ENCODE measurements at places on chromosomes 11 and 22.

- no peak for DNase-seq
These were observed 96.5 kb downstream of the RRM1 start for GRCh38 chr11:4191031-4191571.

DNA sequence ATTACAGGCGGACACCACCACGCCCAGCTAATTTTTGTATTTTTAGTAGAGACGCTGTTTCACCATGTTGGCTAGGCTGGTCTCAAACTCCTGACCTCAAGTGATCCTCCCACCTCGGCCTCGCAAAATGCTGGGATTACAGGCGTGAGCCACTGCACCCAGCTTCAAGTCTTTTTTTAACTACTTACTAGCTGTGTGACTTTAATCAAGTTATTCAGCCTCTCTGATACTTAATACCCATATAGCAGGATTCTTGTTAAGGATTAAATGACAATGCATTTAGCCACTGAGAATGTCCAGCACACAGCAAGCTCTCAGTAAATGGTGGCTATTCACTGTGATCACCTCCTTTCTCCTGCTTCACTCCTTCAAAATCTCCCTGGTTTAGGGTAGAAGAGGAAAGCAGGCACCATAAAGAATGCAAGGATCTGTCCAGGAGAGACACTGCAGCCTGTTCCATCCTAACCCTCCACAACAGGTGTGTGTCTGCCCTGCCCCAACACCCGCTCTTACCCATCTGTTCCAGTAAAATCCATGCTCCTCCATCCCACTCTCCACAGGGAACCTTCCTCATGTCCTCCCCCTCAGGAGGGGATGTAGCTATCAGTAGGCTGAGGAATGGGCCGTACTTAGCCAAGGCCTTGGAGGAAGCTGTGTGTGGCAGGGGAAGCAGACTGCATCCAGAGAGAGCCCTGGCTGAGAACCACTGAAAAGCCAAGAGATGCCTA is 69.3 kb downstream of the MICAL3 start:
- DNase-seq = no peak

DNA sequence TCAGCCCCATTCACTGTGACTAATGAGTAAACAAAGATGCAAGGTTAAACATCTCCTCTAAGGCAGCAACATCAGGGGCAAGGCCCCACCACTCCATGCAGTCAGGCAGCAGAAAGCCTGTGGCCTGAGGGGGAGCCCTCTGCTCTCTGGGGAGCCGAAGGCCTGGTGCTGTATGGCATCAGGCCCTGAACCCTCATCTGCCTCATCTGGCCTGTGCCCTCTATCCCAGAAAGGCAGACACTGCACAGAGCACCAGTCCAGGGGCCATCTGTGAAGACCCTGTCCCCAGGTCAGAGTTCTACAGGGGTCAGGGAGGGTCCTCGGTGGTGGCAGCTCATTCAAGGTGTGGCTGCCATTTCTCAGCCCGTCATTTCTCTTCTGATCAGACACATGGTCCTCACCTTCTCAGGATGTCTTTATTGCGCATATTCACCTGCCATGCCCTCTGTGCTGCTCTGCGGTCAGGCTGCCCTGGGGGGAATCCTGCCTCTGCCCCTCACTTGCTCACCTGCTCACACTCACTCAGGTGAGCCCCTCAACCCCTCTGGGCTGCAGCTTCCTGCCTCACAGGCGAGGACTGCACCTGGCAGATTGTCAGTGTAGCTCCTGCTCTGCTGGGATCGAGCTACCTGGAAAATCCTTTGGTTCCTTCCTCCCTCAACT is 103.1 kb upstream of the PITPNB start:
- no peak for DNase-seq

DNA sequence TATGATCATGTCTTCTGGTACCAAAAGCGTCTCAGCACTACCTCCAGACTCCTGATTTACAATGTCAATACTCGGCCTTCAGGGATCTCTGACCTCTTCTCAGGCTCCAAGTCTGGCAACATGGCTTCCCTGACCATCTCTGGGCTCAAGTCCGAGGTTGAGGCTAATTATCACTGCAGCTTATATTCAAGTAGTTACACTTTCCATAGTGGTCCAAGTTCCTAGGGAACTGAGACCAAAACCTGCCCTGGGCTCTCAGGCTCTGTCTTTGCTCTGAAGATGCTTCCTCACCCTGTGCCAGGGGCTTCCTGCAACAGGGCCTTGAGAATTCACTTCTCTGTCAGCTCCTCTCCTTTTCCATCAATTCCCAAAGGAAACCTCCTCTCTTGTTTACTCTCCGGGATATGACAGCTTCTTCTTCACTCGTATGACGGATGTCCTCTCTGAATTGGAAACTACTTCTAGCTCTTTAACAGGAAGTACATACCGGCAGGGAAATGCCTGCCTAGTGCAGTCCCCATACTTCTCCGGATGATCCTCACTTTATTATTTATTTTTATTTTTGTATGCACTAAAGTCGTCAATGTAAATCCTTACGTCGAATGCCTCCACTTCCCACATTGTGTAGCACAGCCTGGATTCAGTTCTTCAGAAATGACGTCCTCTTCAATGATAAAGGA is 29.6 kb upstream of the PRAME start:
- no peak for DNase-seq

DNA sequence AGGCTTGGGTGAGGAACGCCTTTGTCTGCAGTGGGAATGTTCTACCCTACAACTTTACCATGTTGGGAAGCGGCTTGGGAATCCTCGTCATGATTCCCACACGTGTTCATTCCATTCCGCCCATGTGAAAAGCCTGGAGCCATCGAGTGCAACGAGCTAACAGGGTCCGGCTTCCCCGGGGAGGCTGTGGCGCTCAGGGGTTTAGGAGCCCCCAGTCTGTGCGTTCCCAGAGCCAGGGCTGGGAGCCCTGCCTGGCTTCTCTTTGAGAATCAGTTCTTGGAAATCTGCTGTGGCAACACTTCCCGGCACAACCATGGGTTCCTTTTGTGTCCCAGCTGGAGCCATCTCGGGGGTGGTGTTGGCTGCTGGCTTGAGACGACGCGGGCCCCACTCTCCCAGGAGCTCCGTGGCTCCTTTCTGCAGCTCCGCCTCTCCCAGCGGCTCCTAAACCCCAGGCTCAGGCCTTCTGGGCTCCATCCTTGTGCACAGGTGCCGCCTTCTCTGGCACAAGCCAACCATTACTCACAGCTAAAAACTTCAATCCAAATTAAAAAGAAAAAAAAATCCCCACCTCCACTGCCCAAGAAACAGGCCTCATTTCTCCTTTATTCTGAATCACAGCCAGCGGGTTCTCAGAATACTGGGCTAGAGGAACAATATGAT is 18.7 kb upstream of the PPFIA1 start:
- no peak for DNase-seq

- DNase-seq = no peak
These were observed 580.5 kb upstream of the CHORDC1 start for GRCh38 chr11:90803366-90803765.

DNA sequence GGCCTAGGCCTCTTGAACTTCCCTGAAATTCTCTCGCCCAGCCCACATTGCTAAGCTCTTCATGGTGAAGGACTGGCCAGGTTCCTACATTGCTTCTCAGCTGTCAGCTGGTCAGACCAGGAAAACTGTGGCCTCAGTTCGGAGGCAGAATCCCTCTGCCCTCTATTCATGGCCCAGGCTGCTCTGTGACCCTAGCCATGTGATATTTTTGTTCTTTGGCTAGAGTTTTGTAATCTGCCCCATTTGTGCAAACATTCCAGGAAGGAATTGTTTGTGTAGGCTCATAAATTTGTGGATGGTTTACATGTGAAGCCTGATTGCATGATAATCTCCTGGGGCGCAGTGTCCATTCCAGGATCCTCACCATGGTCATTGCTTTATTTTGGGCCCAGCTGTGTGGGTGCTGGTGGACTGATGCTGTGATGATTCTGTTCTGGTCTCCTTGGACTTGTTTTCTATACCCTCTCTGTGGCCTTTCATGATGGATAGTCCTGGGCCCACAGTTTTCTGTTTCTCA is 149.1 kb upstream of the E2F8 start:
- DNase-seq = no peak

GRCh38 chr11:46603704-46604308 is 10.0 kb upstream of the AMBRA1 start:
- DNase-seq = no peak

- peak; percentile 23 for DNase-seq
These were observed 547 bp downstream of the PARVG start for GRCh38 chr22:44181033-44181911.

DNA sequence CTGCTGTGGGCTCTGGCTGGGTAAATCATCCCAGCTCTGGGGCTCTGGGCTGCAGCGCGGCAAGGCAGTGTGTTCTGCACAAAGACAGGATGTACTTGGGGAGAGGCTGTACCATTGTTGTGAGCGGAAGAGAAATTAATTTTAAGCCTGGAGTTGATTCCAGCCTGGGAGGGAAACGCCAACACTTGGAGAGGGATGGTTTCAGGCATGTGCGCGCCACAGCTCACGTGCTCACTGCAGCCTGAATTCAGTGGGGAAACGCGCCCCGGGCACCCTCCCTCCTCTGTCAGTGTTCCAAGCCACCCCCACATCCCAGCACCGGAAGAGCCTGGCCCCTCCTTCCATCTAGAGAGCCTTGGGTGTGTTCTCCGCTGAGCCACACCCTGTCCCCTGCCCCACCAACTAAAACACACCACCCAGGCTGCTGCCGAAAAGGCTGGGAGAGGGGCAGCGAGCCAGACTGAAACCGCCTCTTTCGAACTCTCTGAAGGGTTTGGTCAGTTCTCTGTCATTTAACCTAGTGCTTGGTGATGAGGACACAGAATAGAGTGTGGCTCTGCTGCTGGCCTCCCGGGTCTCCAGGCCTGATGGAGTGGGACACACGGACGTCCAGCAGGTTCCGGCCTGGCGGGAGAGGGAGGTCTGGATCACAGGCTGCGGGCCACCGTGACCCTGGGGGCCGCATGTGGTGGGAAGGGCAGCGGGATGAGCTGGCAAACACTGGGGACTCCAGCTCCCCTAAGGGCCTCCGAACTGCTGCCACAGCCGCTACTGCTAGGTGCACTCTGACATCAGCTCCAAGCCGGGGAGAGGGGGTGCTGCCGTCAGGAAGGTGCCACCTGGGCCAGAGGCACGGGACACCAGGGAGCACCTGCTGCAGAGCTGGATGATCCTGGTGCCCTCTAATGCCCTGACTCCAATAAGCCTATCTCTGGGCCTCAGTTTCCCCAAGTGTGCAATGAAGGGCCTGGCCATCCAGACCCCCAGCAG is 230.8 kb downstream of the CTTN start:
- no peak for DNase-seq

GRCh38 chr11:122093731-122094275 is 22.2 kb downstream of the BLID start:
- no peak for DNase-seq

- DNase-seq = no peak
These were observed 396 bp downstream of the NPAT start for GRCh38 chr11:108221911-108222573.

- no peak for DNase-seq
These were observed 9.2 kb upstream of the FAM83F start for GRCh38 chr22:39985383-39986035.

GRCh38 chr22:35218079-35218478 is 39.2 kb upstream of the HMGXB4 start:
- no peak for DNase-seq

DNA sequence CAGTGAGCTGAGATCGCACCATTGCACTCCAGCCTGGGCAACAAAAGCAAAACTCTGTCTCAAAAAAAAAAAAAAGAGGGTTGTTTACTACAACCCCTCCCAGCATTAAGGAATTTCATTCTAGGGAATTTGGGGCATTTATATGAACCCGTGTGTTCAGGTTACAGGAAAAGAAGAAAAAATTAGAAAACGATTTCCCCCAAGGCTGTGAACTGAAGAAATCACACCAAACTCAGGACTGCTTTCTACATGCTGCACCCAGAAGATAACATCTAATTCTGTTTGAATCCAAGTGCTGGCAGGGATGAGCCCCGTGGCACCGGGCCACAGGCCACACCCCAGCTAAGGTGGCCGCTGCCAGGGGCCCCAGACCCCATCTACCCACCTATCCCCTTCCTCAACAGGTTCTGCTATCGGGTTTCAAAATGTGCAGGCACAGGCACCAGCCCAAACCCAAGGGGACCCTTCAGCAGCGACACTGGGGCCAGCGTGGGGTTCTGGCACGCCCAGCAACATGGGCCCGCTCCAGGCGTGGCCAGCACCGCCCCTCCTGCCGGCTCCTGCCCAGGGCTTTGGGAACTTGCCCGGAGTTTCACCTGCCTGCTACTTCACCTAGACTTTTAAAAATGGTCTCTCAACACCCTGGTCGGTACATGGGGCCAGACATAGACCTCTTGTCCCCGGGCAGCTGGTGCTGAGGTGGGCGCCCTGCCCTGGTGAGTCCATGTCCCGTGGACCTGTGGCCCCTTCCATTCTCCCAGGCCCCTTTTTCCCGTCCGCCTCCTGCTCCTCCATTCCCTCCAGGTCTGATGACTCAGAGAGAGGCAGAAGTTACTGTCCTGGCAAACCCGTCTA is 11.8 kb downstream of the CELSR1 start:
- no peak for DNase-seq

DNA sequence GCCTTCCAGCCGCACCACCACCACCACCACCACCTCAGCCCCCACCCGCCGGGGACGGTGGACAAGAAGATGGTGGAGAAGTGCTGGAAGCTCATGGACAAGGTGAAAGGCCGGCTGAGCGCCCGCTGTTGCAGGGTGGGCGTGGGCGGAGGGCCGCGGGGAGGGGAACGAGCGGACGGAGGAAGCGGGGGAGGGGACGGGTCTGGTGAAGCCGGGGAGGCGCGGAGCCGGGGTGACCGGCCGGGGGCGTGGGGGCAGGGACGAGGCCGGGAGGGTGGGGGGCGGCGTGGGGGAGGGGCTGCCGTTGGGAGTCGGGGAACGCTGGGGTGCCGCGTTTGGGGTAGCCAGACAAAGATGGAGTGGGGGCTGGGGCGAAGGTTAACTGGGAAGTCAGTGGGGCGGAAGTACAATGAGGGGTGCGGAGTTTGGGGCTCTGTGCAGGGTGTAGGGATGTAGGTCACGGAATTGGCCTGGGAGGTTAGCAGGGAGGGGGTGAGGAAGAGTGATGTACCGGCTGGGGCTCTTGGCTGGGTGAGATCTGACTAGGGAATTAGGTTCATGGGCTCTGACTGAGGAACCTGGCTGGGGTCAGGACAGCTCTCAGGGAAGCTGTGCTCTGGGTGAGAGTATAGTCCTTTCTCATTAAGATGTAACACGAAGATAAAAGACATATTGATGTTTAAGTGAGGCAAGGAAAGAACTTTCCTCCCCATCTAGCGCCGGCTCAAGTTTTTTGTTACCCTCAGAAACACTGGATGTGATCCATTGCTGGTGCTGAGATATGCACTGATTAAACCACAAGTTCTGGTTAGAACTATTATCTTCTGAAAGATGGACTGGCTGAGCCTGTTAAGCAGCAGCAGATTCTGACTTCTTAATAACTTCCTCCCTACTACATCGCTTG is 624 bp downstream of the CBL start:
- no peak for DNase-seq
